ENCODE measurements at places on chromosomes 5 and 9.

DNA sequence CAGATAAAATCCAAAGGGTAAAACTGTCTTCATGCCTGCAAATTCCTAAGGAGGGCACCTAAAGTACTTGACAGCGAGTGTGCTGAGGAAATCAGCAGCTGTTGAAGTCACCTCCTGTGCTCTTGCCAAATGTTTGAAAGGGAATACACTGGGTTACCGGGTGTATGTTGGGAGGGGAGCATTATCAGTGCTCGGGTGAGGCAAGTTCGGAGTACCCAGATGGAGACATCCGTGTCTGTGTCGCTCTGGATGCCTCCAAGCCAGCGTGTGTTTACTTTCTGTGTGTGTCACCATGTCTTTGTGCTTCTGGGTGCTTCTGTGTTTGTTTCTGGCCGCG lies 727 bp upstream of the ADRB2 start:
- no peak for DNase-seq

DNA sequence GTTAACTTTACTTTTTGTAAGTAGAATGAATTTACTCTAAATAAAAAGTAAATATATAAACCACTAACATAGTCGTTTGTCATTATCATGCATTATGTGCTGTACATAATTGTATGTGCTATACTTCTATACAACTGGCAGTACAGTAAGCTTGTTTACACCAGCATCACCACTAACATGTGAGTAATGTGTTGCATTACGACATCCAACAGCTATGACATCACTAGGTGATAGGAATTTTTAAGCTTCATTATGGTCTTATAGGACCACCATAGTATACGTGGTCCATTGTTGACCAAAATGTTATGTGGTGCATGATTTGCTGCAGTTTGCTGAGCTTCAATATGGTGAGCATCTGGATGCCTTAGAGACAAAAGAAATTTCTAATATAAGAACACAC lies 819.1 kb upstream of the GRAMD2B start:
- no peak for DNase-seq

- no peak for DNase-seq
Observed at GRCh38 chr5:155530046-155530445, 516.5 kb downstream of the KIF4B start.

GRCh38 chr5:142006363-142007236 lies 6.2 kb downstream of the GNPDA1 start:
- no peak for DNase-seq

DNA sequence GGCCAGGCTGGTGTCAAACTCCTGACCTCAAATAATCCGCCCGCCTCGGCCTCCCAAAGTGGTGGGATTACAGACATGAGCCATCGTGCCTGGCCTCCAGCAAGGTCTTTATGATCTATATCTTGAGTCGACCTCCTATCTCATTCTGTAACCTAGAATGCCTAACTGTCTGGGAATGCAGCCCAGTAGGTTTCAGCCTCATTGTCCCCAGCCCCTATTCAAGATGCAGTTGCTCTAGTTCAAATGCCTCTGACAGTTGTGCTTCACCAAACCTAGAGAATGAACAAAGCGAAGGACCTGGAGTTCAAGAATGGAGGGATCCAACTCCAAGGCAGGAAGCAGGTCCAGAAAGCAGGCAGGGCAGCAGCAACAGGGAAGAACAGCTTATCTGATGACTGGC lies 30.8 kb downstream of the GLRX start:
- DNase-seq = no peak

DNA sequence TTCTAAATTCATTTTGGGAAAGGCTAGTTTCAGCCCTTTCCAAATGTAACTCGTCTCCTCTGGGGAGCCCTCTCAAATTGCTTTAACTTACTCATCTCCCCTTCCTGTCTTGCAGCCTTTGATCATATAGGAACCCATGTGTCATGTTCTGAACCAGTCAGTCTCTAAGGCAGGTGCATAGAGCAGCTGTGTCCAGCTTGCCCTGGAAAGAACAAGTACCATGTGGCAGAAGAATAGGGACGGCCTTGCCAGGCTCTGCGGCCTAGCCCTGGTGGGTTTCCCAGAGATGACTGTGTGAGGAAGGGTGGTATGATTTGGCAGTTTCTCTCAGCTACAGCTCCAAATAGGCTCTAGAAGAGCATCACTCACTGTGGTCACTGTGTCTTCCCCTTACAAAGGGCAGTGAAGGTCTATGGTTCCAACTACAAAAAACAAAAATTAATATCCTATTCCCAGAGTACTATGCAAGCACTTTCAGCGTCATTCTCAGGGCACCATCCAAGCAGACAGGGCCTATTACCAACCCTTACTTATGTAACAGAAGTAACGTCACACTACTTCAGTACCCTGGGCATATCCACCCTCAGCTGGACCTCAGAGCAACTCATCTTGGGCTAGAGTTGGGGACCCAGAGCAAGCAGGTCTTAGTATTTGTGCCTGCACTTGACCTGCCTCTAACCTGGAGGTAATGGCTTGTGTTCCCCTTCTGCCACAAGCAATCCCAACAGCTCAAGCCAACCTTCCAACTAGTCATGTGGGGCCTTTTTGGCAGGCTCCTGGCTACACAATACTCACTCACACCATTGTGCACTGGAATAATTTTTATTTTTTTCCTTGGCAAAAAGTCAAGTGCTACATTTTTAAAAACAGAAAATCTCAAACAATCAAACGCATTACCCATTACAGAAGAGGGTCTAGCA lies 37.2 kb upstream of the UBAP2 start:
- no peak for DNase-seq

Data from coronary artery (tissue), 2 donors.